Vagina (tissue), 2 donors: ENCODE measurements at places on chromosomes 4 and X.

GRCh38 chr4:107497054-107497453 is 223.0 kb downstream of the PAPSS1 start:
- DNase-seq, result no peak

DNA sequence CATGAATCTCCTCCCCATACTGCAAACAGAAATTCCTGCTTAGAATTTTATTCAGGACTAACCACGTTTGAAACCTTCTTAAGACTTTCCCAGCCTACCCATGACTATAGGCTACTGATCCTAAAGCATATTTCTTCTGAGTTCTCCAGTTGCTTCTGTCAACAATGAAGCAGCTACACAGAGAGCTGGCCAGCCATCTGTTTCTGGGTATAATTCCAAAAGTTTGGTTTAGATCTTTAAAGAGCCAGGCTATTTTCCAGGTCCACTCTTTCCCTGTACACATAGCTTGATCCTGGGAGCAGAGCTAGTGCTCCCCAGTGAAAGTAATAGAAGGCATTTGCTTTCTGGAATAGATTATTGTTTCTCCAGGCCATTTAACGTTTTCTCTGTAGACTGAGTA is 4.0 kb upstream of the ITM2A start:
- DNase-seq, result no peak

- no peak for DNase-seq
These were observed 51.7 kb upstream of the CLCN4 start for GRCh38 chrX:10104958-10105658.

GRCh38 chrX:117995378-117995777 is 121.2 kb downstream of the KLHL13 start:
- DNase-seq, result no peak

GRCh38 chrX:138745196-138745595 is 33.7 kb upstream of the FGF13 start:
- no peak for DNase-seq

DNA sequence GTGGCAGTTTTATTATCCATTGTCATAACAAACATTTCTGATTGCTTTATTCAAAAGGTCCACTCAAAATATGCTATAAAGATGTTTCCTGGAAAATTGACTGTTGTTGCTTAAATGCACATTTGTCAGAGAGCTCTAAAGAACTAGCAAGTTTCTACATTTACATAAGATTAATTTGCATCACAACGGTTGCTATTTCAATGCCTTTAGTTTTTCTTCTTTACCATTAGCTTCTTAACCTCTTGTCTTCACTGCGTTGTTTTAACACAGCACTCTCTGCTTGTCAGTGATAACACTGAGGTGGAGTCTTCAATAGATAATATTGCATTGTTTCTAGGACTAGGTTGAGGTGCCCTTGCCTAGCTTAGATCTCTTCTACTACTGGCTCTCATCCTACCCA is 76.7 kb upstream of the GALNT7 start:
- DNase-seq, result no peak

GRCh38 chr4:150986085-150986484 is 29.0 kb downstream of the LRBA start:
- no peak for DNase-seq

DNA sequence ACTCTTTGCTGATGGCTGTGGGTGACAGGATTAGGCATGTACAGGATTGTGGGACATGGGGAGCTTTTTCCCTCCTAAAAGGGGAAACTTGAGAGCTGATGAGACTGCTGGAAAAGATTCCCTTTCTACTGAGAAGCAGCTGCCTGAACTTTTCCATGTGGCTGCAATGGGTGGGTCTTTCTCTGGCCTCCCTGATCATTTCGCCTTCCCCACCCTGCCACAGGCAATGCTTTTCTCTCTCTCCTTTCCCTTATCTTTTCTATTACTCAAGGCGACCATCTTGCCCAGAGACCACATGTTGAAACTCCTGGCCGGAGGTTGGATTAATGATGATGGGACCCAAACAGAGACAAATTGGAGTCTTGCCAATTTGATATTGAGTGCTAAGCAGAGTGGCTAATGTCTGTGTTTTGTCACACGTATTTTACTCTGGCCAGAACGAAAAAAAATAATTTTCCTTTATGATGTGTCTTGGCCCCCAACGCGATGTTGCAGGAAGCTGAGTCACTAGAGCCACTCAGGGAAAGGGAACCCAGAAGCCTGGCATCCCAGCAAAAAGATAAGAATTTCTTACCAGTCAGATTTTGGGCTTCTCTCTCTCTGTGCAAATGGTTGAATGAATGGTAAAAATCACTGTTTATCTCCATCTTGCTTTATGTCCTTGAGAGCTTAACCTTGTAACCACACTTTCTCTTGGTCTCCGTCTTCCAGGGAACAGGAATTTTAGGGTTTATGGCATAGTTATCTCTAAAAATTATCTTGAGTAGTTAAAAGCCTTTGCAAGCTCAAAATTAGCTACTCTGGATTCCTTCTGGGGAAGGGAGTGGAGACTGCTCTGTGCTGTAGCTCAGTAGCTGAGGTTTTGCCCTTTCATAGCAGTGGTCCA is 19.4 kb upstream of the ATP8A1 start:
- no peak for DNase-seq

DNA sequence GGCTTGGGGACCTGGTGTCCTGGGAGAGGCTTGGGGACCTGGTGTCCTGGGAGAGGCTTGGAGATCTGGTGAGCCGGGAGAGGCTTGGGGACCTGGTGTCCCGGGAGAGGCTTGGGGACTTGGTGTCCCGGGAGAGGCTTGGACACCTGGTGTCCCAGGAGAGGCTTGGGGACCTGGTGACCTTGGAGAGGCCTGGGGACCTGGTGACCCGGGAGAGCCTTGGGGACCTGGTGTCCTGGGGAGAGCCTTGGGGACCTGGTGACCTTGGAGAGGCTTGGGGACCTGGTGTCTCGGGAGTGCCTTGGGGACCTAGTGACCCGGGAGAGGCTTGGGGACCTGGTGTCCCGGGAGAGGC is 12.6 kb downstream of the SHOX start:
- DNase-seq, result peak; percentile 67

DNA sequence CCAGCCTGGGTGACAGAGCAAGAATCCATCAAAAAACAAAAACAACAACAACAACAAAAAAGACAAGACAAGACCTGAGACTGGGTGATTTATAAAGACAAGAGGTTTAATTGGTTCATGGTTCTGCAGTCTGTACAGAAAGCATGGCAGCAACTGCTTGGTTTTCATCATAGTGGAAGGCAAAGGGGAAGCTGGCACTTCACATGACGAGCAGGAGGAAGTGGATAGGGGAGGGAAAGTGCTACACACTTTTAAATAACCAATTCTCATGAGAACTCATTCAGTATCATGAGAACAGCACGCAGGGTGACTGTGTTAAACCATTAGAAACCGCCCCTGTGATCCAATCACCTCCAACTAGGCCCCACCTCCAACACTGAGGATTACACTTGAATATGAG is 28.4 kb upstream of the SLC10A7 start:
- no peak for DNase-seq

- DNase-seq, result no peak
These were observed 8.8 kb downstream of the GPRASP1 start for GRCh38 chrX:102659790-102660757.

DNA sequence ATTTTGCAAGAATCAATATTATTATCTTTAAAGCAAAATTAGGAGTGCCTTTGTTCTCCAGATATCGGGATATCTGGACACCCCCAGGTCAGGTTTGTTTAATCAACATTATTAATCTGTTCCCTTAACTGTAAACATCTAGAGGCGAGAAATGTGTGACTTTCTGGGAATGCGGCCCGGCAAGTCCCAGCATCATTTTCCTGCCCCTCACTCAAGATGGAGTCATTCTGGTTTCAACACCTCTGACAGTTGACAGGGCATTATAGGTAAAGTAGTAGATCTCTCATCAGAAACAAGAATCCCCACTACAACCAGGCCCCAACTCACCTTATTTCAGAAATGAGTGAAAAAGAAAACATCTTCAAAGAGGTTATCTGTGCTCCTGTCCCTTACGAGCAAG is 331.6 kb upstream of the ZFP42 start:
- no peak for DNase-seq

- DNase-seq, result no peak
These were observed 105.0 kb downstream of the SORCS2 start for GRCh38 chr4:7297374-7297773.

DNA sequence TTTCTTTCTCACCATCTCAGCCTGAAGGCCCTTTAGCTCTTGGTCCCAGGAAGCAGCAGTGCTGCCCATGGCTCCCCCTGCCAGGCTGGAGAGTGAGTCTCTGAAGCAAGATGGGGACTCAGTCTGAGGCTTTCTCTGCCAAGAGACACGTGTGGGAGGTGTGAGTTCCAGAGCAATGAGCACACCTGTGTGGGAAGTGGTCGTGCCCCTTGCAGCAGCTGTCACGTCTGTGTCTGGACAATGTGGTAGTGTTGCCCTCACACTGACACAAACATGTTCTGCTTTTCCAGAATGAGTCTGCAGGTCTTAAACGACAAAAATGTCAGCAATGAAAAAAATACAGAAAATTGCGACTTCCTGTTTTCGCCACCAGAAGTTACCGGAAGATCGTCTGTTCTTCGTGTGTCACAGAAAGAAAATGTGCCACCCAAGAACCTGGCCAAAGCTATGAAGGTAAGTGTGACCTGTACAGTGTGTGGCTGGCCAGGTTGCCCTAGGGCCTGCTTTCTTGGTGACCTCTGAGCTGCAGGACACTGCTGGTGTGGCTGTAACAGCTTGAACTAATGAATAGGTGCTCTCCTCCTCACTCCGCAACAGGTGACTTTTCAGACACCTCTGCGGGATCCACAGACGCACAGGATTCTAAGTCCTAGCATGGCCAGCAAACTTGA is 1.9 kb downstream of the TACC3 start:
- no peak for DNase-seq

DNA sequence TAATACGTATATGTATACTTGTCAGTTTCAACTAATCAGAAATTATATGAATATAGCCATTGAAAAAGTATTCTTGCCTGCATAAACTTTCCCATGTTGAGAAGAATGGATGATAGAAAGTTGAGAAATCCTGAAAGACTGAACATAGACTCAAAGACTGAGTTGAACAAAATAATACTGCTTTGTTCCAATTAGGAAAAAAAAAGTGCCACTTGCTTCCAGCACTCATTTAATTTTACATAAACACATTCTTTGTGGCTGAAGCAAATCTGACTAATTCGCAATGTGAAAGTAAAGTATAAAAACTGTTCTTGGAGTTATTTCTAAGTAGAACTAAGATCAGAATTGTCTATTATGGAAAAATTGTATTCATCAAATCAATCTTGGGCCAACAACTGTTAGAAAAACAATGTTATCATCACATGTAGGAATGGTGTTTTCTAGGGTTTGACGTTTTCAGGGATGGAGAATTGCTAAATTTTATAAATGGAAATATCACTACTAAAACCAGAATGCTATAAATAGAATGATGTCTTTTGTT is 2334.6 kb downstream of the PCDH7 start:
- no peak for DNase-seq

GRCh38 chrX:5648941-5649568 is 579.6 kb downstream of the NLGN4X start:
- no peak for DNase-seq

DNA sequence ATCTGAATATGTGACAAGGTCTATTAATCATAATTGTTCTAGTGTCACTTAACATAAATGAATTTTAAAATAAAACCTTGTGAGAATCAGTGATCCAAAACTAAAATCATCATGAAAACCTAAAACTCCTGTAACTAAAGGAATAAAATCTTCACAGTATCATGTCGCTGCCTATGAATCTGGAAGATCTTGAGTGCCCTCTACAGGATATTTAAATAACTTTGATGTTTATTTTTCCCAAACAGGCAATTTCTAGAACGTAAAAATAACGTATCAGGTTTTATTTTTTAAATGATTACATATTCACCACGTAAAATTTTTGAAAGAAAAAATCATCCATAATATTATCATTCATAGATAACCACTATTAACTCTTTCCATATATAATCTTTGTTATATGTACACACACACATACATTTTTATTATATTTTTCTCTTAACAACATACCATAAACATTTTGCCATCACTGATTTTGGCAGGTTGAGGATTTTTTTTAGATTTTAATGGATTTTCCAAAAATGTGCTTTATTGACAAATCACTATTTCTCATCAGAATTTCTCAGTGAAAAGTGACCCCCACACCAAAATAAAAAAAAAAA is 79.6 kb downstream of the COMMD8 start:
- no peak for DNase-seq

GRCh38 chr4:10750714-10751113 is 66.1 kb upstream of the CLNK start:
- no peak for DNase-seq

GRCh38 chr4:124415146-124415545 is 297.4 kb downstream of the ANKRD50 start:
- no peak for DNase-seq

- no peak for DNase-seq
These were observed 27.6 kb upstream of the FGFR3 start for GRCh38 chr4:1765409-1766072.

- no peak for DNase-seq
These were observed 44.6 kb downstream of the CXorf58 start for GRCh38 chrX:23952391-23952790.

DNA sequence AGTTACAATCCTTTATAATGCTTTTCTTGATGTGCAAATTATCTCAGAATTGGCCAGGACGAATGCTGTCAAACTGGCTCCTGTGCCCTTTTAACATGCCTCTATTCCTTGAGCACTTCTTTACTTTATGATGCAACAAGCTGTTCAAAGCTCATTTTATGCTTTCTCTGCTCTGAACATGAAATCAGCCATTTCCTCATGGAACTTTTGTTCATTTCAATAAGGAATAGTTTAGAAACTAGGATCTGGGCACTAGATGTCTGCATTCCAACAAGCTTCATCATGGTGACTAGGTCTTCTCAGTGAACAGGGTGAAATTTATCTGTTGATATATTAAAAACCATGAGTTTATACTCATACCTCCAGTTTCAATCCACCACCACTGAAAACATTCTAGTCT is 87.3 kb upstream of the TEX13A start:
- no peak for DNase-seq

DNA sequence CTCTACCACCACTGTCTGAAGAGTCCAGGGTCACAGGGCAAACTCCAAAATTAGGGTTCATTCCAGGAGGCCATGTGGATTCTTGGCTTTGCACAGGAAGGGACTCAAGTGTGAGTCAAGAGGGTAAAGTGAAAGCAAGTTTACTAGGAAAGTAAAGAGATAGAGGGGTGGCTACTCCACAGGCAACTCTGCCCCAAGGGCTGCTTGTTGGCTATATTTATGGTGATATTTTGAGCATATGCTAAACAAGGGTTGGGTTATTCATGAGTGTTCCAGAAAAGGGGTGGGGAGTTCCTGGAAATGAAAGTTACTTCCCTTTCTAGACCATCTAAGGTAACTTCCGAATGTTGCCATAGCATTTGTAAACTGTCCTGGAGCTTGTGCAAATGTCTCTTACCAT is 1222.0 kb upstream of the TENM3 start:
- no peak for DNase-seq

- no peak for DNase-seq
These were observed 480.7 kb downstream of the INPP4B start for GRCh38 chr4:142365391-142365790.
